ENCODE measurements at places on chromosomes 2 and 18. TPM values are rescaled to one million over a fixed set of nuclear protein-coding genes. Genes with fewer than 3 reads are reported as not detected.
A peak's percentile ranks its signal among the peaks of the same experiment; 100 is the strongest.

DNA sequence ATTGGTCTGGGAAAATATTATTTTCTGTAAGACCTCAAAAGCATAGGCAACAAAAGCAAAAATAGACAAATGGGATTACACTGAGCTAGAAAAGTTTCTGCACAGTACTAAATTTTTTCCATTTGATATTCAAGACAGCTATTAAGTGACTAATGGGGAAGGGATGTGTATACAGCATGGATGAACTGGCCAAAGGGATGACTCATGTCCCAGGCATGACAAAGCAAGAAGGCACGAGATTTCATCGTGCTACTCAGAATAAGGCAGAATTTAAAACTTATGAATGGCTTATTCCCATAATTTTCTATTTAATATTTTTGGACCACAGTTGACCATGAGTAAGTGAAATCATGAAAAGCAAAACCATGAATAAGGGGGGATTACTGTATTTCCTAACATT, 1250.1 kb upstream of the GYPC start:
- DNase-seq: no peak

DNA sequence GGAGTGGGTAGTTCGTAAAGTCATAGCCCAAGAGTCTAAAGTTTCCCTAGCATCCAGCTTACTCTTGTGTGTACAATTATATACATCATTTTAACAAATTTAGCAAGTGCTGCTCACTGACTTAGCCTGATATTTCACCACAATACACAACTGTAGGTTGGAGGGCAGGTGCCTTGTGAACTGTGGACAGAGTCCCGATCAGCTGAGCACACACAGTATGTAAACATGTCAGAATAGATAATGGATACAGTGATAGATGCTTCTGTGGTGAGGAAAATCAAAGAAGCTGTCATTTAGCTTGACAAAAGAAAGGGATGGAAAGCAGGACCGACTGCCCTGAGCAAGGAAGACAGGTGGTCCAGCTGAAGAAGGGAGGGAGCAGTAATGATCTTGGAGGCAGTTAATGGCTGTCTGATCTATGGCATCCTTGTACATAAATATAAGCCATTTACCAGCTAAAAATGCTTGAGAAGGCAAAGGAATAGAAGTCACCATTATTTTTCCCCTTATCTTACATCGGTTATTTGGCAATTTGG, 372.8 kb upstream of the UBE2E3 start:
- DNase-seq: no peak

The NT5C1B gene
- not detected for total RNA-seq

GRCh38 chr2:43100883-43101662, 125.3 kb downstream of the ZFP36L2 start:
- peak; percentile 81 for DNase-seq

The SPEG gene
- 111 TPM for total RNA-seq

The ARHGEF4 gene
- total RNA-seq: 3.8 TPM

- no peak for DNase-seq
These were observed 518.3 kb upstream of the PIK3C3 start for GRCh38 chr18:41436772-41437171.

DNA sequence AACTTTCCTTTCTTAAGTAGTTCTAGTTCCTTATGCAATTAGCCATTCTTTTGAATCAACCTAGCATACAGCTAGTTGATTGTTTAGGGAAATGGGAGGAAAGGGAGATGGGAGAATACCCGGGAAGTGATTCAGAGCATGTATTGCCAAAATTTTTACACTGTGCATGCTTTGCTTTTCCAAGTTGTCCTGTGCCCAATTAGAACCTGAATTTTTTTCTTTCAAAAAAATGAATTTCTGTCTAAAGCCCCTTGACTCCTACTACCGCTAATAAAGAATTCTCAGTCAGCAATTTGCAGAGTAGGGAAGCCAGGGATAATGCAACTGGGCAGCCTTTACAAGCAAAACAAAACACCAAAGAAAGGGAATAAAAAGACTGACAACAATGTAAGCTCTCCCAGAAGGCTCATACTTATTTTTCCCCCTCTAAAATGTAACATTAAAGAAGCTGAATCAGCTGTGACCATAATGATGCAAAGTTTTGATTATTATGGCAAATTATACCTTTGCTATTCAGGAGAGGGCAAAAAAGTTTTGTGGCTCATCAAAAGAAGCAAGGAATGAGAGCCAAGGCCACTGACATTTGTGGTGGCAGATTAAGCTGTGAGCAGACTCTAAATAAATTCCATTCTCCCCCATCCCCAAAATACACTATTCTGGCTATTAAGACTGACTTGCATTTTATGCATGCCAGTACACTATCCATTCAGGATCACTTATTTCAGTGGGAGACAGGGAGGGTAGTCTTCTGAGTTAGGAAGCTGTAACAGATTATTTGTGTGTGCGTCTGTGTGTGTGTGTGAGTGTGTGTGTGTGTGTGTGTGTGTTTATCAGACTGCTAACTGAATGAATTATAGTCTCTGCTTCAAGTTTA, 174.3 kb downstream of the ERBB4 start:
- DNase-seq: no peak

GRCh38 chr2:179455824-179456223, 191.2 kb upstream of the SESTD1 start:
- no peak for DNase-seq

DNA sequence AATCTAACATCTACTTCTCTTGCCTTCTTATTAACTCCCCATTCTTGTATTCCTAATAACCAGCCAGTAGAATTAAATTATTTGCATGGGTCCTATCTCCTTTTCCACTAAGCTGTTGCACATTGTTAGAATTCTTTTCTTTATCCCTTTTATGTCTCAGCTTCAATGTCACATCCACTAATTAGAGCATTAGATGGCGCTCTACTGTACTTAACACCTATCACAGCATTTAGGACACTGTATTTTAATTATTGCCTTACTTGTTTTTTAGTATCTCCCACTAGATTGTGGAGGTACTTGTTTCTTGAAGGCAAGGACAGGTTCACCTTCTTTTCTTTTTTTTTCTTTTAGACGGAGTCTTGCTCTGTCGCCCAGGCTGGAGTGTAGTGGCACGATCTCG, 3.8 kb downstream of the LIPT1 start:
- DNase-seq: no peak

The ALK gene
- total RNA-seq: not detected

- no peak for DNase-seq
These were observed 370.4 kb downstream of the SOCS6 start for GRCh38 chr18:70659036-70659925.

- no peak for DNase-seq
These were observed 2.8 kb upstream of the TUBA4B start for GRCh38 chr2:219250049-219250781.

The CGREF1 gene
- total RNA-seq: 0.87 TPM

The FHOD3 gene
- total RNA-seq: 347 TPM

DNA sequence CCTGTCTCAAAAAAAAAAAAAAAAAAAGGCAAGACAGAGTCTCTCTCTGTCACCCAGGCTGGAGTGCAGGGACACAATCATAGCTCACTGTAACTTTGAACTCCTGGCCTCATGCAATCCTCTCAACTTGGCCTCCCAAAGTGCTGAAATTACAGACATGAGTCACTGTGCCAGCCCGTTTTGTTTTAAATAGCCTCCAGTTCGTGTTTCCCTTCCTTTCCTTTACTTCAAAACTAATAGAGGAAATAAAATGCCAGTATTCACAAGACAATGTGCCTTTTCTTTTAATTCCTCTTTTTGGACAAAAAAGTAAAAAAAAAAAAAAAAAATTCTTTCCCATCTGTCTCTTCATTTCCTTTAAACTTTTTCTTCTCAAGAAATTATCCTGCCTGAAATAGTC, 54.5 kb upstream of the ACMSD start:
- no peak for DNase-seq

DNA sequence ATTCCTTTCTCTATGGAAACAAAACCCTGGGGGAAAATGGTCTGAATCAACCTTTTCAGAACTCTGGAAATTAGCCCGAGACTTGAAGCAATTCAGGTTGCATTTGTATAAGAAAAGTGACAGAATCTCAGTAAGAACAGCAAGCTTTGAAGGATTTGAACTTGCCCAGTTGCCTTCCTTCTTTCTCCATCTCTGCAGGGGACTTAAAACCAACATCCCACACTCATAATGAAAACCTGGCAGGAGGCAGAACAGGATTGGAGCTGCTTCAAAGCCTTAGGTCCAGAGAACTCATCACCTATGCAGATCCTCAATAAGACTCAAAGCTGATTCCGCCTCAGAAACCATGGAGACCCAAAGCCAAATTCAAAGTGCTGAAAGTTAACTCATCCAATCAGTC, 790.5 kb upstream of the ID2 start:
- DNase-seq: no peak

GRCh38 chr2:227030789-227031188, 133.2 kb downstream of the COL4A4 start:
- no peak for DNase-seq

GRCh38 chr18:74040008-74040407, 107.6 kb downstream of the FBXO15 start:
- DNase-seq: no peak

DNA sequence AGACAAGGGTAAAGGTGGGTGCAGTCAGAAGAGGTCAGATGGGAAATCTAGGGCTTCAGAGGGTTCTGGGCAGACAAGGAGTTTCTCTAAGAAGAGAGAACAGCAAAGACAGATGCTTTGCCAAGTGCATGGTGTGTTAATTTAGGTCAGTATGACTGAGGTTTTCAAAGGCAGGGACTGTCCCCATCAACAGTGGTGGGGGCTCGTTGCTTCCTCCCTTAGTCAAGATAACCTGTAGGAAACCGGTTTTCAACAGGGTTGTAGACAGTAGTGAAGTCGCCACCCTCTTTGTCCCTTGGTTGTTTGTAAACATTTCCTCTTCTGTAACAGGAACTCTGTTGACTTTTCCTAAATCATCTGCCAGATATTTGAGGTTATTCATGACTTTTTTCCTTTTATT, 11.6 kb downstream of the RAB12 start:
- no peak for DNase-seq

- DNase-seq: no peak
These were observed 1.8 kb downstream of the NGEF start for GRCh38 chr2:233011268-233011650.

The CHST9 gene
- 7.0 TPM for total RNA-seq

GRCh38 chr18:22163416-22164161, 5.8 kb upstream of the GATA6 start:
- DNase-seq: no peak

DNA sequence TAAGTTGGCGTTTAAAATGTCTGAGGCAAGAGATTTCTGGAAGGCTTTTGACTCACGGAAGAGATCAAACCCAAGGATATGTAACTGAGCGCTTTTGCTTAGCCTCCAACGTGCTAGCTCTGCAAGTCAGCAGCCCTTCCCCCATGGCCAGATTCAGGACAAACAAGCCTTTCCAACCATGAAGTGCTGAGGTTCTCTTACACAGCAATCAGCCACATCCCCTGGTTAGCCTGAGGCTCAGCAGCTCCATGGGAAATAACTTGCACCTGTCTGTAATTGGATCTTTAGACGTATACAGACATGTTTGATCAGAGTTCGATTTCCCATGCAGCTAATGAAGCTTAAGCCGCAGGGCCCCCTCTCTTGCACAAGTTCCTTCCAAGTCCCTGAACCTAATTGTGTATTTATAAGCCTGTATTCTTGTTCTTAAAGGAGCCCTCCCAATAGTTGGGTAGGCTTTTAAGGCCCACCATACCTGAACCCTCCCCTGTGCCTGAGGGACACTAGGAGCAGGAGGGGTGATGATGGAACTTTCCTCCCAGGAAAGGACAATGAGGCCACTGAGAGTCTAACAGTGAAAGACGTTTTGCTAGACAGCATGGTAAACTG, 2.1 kb upstream of the TMEM131 start:
- no peak for DNase-seq

The PIEZO2 gene
- total RNA-seq: 1.1 TPM

DNA sequence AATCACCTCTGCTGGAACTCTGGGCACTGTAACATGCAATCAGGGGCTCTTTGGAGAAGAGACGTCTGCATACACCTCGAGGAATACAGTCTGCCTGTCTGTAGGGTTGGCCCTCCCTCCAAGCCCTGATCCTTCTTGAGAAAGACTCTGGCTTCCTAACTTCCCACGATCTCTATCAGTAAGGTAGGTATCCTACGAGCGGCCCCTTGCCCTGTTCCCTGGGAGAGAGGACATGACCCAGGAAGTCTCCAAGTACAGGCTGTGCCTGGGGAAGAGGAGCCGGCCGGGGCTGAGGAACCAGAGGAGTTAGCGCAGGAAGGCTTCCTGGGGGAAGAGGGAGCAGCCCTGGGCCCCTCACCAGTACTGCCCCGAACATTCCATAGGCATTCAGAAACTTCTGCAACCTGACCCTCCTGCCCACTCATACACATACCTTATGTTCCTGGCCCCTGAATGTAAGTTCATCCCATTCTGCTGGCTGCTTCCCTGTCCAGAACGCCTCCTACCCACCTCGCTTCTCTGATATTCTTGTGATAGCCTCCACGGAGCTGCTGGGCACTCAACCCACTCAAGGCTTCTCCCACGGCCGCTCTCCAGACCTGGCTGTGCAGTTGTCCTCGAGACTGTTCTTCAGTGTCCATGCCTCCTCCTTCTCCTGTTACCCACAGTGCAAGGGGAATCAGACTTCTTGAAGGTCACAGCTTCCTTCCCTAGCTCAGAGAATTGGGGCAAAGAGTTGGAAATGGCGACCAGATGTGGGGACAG, 116.1 kb downstream of the CYP26B1 start:
- no peak for DNase-seq

GRCh38 chr2:175004730-175004979, 526 bp downstream of the CHN1 start:
- peak; percentile 51 for DNase-seq

- no peak for DNase-seq
These were observed 165.2 kb upstream of the KLF7 start for GRCh38 chr2:207330912-207331311.

DNA sequence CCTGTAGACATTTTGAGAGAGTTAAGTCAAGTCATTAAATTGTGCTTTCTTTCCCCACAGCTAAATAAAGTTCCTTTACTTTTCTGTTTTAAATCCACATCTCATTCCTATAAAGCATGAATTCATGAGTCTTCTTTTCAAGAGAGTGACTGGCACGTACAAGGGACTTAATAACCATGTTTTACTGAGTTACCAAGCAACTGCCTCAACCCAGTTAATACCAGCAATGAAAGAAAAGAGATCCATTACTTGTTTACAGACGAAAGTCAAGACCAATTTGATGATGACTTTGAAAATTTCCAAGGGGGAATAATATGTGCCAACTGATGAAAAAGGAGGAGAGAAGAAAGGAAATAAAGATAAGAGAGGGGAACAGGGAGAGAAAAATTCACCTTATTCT, 1082.5 kb upstream of the GYPC start:
- DNase-seq: no peak

The SLC5A6 gene
- 13.3 TPM for total RNA-seq

The INPP5D gene
- 5.8 TPM for total RNA-seq

- DNase-seq: no peak
These were observed 52.3 kb upstream of the ROCK1 start for GRCh38 chr18:21163647-21164547.

DNA sequence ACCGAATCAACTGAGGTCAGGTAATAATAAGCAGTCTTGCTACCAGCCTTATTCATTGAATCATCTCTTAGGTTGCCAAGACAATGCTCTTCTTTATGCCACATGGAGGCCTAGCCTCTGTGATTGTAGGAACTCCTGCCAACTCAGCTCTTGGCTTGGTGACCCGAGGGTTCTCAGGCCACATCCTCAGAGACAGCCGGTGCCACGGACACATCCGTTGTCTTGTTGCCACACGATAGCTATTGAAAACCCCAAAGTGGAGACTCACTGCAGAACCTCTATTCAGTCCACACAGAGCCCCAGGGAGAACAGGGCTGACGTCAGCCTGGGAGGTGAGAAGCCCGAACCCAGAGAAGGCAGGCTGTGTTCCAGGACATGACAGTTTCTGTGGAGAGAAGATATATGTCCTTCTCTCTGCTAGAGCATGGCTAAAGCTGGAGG, 53.5 kb upstream of the TGFA start:
- no peak for DNase-seq

GRCh38 chr2:169160926-169161481, 91.6 kb downstream of the DHRS9 start:
- no peak for DNase-seq
